Common myeloid progenitor, CD34-positive (primary cell): ENCODE measurements at places on chromosomes 5 and 9.

GRCh38 chr9:134716067-134716466 is 74.5 kb downstream of the COL5A1 start:
- DNase-seq = no peak

GRCh38 chr5:13107537-13107936 is 837.0 kb downstream of the DNAH5 start:
- no peak for DNase-seq

DNA sequence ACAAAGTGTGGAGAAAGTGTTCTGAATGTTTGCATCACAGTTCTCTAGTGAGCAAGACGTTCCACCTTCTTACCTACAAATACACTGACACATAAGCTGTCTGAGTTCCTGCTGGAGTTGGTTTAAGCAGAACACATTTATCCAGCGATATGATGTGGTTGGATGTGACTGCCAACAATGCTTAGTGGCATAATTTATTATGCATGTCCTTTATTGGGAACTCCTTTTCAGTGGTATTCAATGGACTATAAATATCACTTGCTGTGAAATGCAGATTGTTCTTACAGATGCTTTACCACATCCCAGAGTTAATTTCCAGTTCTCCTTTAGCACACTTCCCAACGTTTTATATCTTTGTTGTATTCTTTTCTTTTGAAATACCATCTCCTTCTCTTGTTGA is 222.2 kb downstream of the LURAP1L start:
- peak; percentile 6 for DNase-seq

DNA sequence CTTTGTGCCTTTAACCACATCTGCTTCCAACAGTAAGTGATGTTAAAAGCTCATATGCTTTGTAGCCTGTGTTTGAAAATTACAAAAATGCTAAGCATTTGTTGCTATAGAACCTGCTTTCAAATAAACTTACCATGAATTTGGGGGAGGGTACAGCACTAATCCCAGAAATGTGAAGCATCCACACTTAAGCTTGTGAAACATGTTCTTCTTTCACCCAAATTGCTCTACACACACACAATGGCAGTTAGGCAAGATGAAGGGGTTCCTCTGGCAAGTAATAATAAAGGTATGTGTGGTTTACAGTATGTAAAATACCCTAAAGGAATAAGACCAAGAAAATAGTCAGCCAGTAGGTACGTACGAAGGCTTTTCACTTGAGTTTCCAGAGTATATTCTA is 165.6 kb downstream of the SMARCA2 start:
- no peak for DNase-seq

DNA sequence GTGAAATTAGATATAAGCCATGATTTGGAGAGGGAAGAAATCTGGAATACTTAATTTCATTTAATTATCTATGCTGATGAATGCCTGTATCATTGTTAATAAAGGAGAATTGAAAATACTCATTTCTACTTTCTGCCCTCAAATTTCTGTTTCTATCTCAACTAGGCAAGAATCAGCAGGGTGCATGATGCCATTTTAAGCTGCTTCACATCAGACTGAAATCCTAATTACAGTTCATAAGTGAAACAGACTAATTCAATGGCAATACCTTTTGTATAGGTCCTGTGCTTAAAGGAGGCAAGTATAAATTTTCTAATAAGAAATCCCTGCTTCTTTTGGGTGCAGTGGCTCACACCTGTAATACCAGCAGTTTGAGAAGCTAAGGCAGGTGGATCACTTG is 22.3 kb upstream of the TAL2 start:
- DNase-seq = no peak

GRCh38 chr5:95591490-95591901 is 28.4 kb upstream of the GPR150 start:
- no peak for DNase-seq

- no peak for DNase-seq
Measured at GRCh38 chr5:56914678-56915077, 5.3 kb downstream of the SETD9 start.

DNA sequence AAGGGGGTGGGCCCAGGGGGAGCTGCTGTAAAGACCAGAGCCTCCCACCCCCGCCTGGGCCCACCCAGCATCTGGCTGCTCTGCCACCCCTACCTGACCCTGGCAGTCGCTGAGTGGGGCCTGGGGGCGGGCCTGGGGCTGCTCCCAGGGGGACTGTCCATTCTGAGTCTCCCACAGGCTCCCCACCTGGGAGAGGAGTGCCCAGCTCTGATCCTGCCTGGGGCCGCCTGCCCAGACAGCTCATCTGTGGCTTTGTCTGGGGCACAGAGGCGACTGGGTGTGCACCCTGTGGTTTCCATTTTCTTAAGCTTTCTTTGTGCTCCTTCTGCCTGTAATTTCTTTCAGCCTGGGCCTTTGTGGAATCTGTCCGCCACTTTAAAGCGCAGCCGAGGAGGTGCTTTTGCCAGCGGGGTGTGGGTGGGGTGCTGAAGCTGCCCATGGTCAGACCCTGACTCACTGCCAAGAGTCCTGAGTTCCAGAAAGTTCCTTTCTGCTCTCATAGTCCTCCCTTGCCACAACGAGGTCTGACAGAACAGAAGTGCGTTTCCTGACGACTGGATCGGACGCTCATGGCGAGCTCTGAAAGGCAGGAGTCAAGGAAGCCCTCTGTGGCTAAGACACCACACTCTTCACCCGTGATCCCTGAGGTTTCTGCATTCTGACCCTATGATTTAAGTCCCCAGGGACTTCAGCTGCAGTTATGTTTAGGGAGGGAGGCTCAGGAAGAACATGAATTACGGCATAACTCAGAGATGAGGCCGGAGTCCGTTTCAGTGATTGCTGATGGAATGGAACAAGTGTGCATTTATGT is 225.0 kb downstream of the FANCC start:
- DNase-seq = peak; percentile 16

GRCh38 chr5:102375876-102376275 is 79.8 kb upstream of the SLCO4C1 start:
- DNase-seq = no peak

DNA sequence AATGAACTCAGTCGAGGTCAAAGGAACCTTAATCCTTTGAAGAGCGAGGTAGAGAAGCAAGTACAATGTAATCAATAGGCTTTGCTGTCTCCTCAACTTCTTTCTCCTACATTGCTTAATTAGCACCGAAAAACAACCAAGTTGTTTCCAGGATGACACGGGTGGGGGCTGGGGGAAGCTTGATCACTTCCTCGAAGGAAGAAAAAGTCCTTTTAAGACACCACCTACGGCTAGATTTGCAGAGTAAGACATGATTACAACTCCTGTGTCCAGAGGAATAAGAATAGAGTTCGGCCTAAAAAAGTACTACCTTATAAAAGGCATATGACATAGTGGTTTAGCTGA is 811 bp upstream of the ARRDC3 start:
- peak; percentile 21 for DNase-seq

GRCh38 chr9:26955222-26955903 is 849 bp upstream of the IFT74 start:
- peak; percentile 48 for DNase-seq

- DNase-seq = no peak
Measured at GRCh38 chr5:141729387-141730006, 47.5 kb upstream of the ARAP3 start.

GRCh38 chr9:38277601-38278200 is 114.8 kb upstream of the ALDH1B1 start:
- no peak for DNase-seq

DNA sequence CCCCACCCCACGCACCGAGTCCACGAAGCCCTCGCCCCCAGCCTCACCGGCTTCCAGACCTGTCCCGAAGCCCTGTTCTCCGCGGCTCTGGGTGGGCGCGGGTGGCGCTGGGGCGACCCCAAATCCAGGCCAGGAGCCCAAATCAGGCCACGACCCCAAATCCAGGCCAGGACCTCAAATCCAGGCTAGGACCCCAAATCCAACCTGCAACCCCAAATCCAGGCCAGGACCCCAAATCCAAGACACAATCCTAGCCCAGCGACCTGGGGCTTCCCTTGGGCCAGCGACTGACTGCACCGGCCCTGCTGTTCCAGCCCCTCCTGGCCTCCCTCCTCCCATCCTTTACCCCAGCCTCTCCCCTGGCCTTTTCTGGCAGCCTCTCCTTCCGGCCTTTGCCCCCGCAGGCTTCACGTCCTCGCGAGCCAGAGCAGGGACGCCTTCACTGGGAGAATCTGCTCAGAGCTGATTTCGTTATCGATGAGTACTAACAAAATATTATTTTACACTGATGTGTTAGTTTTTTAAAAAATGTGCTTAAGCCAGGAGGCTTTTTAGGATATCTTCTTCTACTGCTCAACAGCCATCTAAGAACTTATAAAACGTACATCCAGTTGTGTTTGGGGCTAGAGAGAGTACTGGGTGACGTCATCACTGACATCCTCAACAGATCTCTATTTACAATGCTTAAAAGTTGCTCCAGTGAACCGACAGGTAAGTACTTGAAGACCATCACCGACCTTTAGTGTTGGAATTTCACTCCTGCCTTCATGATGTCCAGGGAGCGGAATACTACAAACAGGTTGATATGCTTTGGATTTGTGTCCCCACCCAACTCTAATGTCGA is 34.7 kb downstream of the TRIP13 start:
- no peak for DNase-seq

GRCh38 chr5:106964132-106964531 is 706.6 kb downstream of the EFNA5 start:
- no peak for DNase-seq

DNA sequence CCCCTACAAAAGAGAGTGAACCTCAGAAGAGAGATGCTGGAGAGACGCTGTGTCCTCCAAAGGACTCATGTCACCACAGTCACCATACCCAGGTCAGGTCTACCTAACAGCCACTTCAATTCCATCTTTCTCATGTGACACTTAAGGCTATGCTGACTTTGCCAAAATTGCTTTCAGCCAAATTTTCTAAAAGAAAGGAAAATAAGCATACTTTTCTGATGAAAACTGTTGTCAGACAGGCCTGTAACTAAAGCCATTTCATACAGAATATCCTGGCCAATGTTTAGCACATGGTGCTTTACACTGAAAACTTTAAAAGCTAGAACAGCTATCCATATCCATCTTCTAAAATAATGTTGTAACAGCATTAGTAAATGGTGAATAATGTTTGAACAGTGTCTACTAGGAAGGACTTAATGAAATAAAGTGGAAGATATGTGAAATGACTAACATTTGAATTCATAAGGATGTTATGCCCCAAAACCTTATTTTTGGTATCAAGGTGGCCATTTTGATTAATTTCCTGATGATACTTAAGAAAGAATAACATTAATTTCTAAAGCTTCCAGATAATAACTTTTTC is 97.2 kb downstream of the NFIB start:
- DNase-seq = no peak

- DNase-seq = peak; percentile 87
Measured at GRCh38 chr9:13279284-13280141, at the start of gene MPDZ. Gene MPDZ, minus strand, starts transcription at chr9:13279692. Its CDS starts 29,377 bp downstream, at chr9:13250315.

GRCh38 chr9:111940697-111941096 is 44.1 kb downstream of the UGCG start:
- DNase-seq = no peak

GRCh38 chr5:175696139-175696854 is 38.4 kb downstream of the HRH2 start:
- peak; percentile 78 for DNase-seq

DNA sequence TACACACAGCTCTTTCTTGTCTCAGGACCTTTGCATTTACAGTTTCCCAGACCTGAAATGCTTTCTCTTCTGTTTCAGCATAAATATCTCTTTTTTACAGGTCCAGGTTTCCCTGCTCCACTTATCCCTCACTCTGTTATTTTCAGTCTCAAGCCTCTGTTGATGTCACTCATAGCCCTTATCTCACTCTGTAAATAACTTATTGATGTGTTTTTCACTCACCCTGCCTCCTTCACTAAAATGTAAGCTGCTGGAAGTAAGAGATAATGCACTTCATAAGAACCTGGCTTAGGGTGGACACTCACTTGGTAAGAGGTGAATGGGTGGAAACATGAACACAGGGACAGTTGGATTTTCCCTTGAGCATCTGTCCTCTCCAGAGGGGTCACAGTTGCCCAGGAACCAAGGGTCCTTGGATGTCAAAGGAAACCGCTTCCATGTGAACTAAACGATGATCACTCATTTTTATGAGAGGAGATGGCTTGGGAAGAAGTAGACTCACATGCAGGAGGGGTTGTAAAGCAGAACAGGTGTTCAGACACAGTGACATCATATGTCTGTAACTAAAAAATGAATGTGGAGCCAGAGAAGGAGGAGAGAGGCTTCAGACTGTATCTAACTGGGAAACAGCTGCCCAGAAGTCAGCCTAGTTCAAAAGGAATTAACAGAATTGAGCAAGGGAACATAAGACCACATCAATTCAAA is 5.5 kb upstream of the HTR4 start:
- no peak for DNase-seq

- no peak for DNase-seq
Measured at GRCh38 chr9:120368799-120369198, 211.2 kb downstream of the CDK5RAP2 start.

DNA sequence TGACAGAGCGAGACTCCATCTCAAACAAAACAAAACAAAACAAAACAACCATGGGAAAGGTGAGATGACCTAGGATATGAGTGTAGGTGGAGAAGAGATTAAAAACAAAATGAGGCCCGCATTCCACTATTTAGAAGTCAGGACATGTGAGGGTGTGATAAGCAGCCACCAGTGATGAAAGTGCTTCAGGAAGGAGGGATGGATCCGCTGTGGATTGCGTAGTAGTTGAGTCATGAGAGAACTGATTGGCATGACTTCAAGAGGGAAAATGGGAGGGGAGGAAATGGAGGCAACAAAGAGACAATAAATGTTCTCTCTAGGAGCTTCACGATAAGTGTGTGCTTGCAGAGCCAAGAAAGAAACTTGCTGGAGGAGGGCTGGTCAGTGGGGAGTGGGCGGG is 367.6 kb downstream of the ARL15 start:
- no peak for DNase-seq

GRCh38 chr9:92807757-92808725 is 43.4 kb upstream of the BICD2 start:
- DNase-seq = no peak

GRCh38 chr5:153879596-153879995 is 159.1 kb downstream of the FAM114A2 start:
- DNase-seq = no peak

- DNase-seq = no peak
Measured at GRCh38 chr9:92476962-92477361, 5.3 kb downstream of the ASPN start.

GRCh38 chr9:84953252-84953773 is 283.8 kb downstream of the NTRK2 start:
- DNase-seq = no peak

GRCh38 chr5:150485693-150486401 is 22.1 kb upstream of the NDST1 start:
- DNase-seq = peak; percentile 43

GRCh38 chr5:80474929-80475328 is 13.0 kb upstream of the FAM151B start:
- DNase-seq = no peak

GRCh38 chr5:110262749-110263148 is 463.7 kb downstream of the TMEM232 start:
- no peak for DNase-seq

DNA sequence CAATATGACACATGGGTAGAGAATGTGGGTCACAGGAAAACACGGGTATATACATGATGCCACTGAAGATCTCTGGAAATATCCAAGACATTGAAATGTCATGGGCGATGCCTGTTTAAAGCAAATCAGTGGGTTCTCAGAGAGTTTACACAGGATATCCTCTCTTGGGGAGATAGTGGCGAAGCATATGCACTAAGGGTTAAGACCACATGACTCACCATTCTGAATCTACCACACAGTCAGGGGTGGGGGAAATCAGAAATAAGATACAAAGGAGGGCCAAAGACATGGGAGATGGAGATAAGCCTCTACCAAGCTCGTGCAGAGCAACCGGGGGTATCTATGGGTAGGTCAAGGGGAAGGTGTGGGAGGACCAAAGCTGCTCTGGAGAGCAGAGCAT is 58.8 kb downstream of the SH3PXD2B start:
- peak; percentile 66 for DNase-seq
